ENCODE measurements at places on chromosomes 3 and 15. TPM values are rescaled to one million over a fixed set of nuclear protein-coding genes. Genes with fewer than 3 reads are reported as not detected.

GRCh38 chr3:104132566-104133403 is 1233.9 kb upstream of the ALCAM start:
- DNase-seq, result no peak

DNA sequence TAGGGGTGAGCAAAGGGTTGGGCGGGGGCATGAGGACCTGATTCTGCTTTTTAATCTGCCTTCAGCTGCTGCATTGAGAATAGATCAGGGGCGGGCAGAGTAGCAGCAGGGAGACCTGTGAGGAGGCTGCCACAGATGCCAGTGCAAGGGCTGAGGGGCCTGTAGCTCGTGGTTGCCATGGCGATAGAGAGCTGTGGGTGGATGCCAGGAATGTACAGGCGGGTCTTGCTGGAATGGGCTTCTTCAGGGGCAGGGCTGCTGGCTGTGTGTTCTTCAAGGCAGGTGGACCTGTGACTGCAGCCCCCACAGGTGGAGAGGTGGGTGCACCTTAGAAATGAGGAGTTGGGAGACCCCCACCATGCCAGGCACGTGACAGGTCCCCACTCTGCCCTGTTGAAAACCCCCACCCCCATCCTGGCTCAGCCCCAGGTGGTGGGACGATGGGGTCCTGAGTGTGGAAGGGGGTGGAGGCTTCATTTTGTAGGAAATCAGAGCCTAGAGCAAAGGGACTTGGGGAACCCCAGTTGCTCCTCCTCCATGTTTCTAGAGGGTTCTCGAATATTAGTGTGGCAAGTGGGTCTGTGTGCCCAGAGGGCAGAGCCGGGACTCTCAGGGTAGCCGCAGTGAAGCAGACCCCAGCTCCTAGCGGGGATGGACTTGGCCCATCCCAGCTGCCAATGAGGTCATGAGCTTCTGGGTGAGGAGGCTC is 38.3 kb downstream of the SLC6A6 start:
- no peak for DNase-seq

DNA sequence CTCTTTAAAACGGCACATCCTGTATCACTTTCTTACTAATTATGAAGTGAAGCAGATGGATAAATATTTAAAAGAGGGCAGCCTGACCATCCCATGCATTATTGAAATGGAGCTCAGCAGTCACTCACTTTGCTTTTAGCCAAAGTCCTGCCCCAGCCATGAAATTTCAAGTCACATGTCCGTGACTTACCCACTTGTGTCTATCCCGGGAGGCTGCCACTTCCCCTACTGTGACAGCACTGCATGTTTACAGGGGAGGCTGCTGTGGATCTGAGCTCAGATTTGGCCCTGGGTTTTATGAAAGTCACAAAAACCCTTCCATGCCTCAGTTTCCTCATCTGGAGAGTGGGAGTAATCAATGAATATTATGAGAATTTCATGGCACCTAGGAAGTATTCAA is 17.9 kb upstream of the LRRK1 start:
- DNase-seq, result no peak

GRCh38 chr3:145952536-145952935 is 208.4 kb downstream of the PLOD2 start:
- DNase-seq, result no peak

DNA sequence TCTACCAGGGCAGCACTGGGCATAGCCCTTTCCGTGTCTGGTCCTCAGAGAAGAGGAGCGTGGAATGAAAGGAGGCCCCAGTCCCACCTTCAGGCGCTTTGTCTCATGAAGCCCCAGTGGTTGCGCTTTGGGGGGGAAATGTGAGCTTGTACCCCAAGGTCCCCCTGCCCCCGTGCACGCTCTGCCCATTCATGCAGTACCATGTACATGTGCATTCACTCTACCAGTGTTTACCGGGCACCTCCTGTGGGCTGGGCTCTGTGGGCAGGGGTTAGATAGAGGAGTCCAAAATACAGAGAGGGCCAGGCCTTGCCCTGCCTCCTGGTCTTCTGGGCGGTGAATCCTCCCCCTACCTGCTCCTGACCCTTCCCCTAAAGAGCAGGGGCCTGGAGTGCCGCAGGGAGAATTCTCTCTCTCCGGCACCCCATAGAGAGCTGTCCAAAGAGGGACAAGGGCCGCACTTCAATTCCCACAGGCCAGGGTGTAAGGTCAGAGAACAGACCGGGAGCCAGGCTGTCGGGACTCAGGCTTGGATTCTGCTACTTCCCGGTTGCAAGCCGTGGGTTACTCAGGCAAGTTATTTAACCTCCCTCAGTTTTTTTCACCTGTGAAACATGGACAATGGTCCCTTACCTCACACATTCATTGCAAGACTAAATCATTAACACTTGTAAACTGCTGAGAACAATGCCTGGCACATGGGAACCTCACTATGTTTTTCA is 153.4 kb downstream of the MEGF11 start:
- DNase-seq, result no peak

DNA sequence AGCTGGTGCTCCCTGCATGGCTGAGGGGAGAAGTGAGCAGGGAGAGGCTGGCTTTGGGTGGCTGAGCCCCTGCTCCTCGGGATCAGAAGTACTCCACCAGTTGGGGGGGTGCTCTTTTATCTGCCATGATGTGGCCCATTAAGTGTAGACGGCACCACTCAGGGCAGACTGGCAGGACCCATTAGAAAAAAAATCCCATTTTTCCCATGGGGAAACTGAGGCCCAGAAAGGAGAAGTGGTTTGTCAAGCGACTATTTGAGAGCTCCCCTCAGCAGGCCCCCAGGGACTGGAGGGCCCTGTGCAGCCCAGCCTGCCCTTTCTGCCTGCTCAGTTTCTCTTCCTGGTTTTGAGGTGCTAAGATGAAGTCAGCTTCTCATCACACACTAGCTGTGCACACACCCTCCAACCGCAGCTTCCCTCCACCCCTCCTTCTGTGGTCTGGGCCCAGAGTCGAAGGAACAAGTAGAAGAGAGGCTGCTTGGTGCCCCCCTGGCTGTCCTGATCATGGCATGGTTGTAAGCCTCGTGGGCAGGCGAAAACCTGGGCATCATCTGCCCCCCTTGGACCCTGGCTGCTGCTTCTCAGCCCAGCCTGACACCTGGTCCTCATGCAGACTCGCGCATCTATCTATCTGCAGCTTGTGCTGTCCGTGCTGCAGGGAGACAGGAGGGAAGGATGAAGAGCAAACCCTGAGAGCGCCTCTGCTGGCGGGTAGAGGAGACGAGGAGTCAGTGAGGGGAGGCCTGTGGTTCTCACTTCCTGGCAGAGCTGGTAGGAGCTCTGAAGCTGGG is 5.6 kb downstream of the CSK start:
- peak; percentile 73 for DNase-seq

DNA sequence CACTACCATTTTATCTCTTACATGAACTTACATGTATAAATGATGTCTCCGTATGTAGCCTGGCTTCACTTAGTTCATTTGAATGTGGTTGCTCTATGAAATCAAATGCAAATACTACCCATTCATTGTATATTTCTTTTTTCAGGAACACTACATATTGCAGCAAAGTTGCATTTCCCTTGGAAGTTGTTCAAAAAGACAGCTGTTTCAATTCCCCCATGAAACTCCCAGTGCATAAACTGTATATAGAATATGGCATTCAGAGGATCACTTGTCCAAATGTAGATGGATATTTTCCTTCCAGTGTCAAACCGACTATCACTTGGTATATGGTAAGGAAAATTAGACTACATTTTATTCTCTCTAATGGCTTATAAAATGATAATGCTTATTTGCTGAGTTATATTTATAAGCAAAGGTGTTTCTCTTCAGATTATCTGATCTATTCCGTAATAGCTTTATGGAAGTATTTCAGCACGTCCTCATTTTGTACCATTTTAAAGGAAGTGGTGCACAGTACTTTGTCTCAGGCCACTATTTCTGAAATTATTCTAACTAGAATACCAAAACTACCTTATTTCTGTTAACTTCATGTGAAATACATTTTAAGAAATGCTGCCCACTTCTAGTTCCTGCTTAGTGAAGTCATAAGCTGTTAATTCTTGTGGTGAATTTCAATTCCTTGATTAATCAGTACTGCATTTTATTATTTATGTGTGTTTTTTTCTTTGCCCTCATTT is 95.1 kb downstream of the IL1RAP start:
- no peak for DNase-seq

- no peak for DNase-seq
These were observed 14.3 kb downstream of the FLNB start for GRCh38 chr3:58022490-58022889.

DNA sequence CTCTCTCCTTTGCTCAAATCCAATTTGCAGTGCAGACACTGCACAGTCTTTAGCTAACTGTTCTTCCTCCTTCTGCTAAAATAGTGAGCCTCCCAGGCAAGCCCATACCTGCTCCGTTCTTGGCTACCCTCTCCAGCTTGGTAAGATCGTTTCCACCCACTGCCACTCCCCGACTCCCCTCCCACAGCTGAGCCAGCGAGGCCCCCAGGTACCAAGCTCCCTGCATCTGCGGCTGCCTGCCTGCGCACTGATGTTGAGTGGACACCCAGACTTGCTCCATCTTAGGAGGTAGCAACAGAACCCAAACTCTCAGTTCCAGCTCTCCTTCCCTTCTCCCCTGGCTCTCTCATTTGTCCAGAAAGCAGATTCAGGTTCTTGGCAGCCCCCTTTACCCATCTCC is 7.9 kb upstream of the TNK2 start:
- DNase-seq, result peak; percentile 16

GRCh38 chr3:160739079-160739478 is 17.0 kb upstream of the PPM1L start:
- peak; percentile 47 for DNase-seq

DNA sequence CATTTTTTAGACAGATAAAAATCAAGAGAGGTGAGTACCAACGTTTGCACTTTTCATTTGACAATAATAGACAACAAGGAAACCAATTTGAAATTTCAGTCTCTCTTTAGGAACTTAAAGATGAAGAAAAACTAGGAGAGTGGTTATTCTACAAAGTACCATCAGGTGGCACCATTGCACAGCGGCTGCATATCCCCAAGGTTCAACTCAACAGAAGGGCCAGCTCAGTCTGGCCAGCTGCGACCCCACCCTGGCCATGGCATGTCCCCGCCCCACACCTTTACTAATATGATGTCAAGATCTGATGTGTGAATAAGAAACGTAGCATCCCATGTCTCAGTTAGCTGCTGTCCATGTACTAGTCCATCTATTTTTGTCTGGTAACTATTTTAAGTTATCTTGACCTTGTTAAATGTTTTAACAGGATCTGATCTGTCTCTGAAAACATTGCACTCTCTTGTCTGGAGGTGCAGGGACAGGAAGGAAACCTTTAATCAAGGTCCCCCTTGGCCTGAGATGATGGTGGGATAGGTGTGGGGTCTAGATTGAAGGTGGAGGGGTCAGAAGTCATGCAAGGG is 35.5 kb upstream of the CGNL1 start:
- DNase-seq, result peak; percentile 48

GRCh38 chr3:54274607-54275006 is 152.3 kb downstream of the CACNA2D3 start:
- DNase-seq, result no peak

DNA sequence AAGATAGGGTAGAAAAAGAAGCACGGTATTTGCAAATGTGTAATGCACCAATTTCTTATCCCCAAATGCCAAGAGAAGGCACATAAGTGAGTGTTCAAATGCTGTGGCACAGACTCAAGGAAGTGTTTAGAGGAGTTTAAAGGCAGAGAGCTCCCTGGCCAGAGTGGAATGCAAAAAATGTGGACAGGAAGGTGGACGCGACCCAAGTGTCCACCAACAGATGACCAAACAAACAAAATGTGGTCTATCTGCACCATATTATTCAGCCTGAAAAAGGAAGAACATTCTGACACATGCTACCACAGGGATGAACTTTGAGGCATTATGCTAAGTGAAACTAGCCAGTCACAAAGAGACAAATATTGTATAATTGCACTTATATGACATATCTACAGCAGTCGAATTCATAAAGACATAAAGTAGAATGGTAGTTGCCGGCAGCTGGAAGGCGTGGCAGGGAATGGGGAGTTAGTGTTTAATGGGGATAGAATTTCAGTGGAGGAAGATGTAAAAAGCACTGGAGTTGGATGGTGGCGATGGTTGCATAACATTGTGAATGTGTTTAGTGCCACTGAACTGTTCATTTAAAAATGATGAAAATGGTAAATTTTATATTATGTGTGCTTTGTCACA is 126.6 kb downstream of the SRGAP3 start:
- no peak for DNase-seq

DNA sequence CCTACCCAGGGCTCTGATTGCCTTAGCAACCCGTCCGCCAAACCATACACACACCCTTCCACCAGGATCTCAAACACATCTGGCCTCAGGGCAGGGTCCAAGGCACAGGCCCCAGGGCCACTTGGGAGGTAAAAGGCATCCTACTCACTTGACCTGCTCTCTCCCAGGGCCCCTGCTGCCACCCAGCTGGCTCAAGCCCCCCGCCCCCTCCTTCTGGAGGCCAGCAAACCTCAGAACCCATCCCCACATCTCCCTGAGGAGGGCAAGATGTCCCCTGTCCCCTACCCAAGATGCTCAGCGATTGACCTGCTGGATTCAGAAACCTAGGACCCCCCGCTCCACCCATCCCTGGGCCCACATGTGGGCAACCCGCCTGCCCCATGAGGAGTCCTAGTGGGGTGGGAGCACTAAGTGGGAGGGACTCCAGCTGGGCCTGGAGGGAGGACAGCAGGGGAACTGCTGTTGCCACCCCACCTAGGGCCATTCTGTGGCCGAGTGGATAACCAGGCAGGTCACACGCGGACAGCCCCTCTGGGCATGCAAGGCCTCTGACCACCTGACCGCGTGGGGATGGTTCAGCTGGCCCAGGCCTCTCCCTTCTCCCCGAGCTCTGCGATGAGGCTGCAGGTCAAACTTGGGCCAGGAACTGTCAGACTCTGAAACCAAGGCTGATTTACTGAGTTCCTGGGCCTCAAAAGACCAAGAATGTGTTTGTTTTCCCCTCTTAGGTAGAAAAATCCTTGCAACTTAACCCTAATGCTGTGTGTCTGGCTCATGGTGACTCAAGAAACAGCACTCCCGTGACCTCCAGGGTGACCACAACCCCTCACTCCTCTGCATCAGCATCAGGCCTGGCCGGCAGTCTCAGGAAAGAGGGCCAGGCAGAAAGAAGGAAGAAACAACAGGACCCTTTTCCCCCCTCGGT is 4.2 kb downstream of the MFGE8 start:
- no peak for DNase-seq

TRH gene
- not detected for total RNA-seq

BNC1 gene
- total RNA-seq, result 1.2 TPM

DISP2 gene
- total RNA-seq, result 5.2 TPM

ZNF710 gene
- 6.1 TPM for total RNA-seq

CPEB1 gene
- 0.72 TPM for total RNA-seq

ANKUB1 gene
- total RNA-seq, result not detected

CALML4 gene
- total RNA-seq, result 0.99 TPM

NEK10 gene
- total RNA-seq, result 16.9 TPM

ACKR2 gene
- 0.92 TPM for total RNA-seq

CKMT1B gene
- 0.25 TPM for total RNA-seq

CDC25A gene
- total RNA-seq, result 0.77 TPM

Data from left ventricle myocardium superior (tissue), 1 donor.